ENCODE measurements at places on chromosomes 4 and X.

DNA sequence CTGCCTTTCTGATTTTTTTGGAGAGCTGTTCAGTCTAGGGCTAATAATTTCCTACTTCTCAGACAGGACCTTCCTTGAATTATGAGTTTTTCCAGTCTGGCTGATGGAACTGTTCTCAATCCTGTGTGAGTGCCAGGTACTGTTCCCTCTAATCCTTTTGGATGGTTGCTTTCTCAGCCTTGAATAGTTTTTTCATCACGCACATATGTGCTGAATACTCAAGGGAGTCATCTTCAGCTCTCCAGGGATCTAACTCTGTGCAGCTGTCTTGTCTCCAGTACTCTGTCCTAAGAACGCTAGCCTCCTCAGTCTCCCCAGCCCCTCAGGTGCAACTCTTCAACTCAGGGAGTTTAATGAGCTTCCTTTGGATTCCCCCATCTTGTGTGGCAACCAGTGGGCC, 93.2 kb downstream of the GASK1B start:
- DNase-seq, result peak; percentile 42

GRCh38 chr4:66604192-66604591, 933.9 kb upstream of the EPHA5 start:
- no peak for DNase-seq

DNA sequence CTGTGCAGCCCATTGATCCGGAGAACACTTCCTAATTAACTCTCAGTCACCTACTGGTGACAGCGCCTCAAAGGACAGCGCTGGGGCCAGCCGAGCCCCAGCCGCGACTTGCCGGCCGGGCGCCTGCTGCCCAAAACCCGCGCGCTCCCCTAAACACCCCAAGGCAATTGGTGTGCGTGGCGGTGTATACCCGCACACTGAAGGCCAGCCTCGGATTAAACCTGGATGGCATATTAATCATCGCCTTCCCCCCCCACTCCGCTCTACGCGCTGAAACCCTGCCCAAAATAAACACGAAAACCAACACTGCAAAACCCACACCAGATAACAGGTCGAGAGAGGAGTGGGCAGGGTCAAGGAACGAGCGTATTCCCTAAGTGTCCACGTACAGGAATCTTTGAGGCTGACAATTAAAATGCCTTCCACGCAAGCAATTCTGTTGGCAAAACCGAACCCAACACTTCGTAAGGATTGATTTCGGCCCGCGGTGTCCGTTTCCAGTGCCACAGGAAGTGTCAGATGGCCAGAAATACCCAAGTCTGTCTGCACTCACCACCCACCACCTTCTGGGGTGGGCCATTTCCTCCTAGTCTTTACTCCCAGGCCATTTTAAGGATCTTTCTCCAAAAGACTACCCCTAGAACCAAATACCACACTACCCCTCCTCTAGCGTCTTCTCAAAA, 2.7 kb downstream of the BCOR start:
- peak; percentile 21 for DNase-seq

GRCh38 chrX:78555401-78555980, 103.6 kb downstream of the RTL3 start:
- DNase-seq, result peak; percentile 1

GRCh38 chrX:47264483-47265173, 31.8 kb downstream of the USP11 start:
- peak; percentile 30 for DNase-seq

DNA sequence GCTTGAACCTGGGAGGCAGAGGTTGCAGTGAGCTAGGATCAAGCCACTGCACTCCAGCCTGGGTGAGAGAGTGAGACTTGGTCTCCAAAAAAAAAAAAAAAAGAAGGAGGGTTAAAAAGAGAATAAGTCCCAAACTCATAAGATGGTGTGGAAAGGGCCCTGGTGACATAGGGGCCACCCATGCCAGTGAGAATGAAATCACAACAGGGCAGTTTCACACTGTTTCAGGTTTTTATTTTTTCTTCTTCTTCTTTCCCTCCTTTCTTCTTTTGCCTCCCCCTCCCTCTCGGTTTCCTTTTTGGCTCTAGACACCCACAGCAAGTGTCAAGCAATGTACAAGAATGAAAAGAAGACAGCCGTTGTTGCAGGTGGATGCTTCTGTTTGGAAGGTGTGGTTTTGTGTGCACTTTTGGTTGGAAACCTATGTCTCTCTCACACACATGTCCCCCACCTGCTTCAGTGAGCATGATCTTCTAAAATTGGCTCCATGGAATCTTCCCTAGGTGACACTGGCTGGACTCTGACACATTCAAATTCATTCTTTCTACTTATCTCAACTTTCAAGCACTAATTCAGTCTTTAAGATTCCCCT, 14.4 kb upstream of the TLR8 start:
- DNase-seq, result no peak

DNA sequence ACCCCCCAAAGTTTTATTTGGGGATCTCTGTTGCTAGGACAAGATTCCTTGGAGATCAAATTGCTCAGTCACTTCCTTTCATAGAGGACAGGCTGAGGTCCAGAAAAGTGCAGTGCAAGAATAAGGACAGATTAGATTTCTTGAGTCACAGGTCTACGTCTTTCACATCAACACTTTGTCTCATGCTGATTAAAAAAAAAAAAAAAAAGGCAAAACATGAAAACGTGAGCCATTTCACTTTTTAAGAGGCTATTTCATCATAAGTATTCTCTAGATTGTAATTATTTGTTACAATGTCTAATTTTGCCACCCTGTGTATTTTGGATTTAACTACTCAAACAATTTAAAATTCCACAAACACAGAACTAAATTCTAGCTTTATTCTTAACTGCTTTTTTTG, 647.0 kb downstream of the TRAM1L1 start:
- DNase-seq, result no peak

GRCh38 chr4:141513866-141514265, 122.5 kb upstream of the IL15 start:
- DNase-seq, result no peak

- DNase-seq, result no peak
Measured at GRCh38 chr4:53779025-53779424, 187.7 kb upstream of the LNX1 start.

- DNase-seq, result no peak
Measured at GRCh38 chrX:110004215-110004614, 1.3 kb downstream of the TMEM164 start.

- peak; percentile 68 for DNase-seq
Measured at GRCh38 chrX:133792198-133792953, 193.0 kb downstream of the GPC3 start.

GRCh38 chrX:119107206-119107605, 20.4 kb downstream of the KIAA1210 start:
- no peak for DNase-seq

GRCh38 chr4:138832563-138832962, 183.0 kb upstream of the NOCT start:
- DNase-seq, result no peak

GRCh38 chr4:63921561-63921960, 487.7 kb downstream of the TECRL start:
- DNase-seq, result no peak

GRCh38 chr4:132955146-132955545, 193.9 kb upstream of the PCDH10 start:
- DNase-seq, result no peak

DNA sequence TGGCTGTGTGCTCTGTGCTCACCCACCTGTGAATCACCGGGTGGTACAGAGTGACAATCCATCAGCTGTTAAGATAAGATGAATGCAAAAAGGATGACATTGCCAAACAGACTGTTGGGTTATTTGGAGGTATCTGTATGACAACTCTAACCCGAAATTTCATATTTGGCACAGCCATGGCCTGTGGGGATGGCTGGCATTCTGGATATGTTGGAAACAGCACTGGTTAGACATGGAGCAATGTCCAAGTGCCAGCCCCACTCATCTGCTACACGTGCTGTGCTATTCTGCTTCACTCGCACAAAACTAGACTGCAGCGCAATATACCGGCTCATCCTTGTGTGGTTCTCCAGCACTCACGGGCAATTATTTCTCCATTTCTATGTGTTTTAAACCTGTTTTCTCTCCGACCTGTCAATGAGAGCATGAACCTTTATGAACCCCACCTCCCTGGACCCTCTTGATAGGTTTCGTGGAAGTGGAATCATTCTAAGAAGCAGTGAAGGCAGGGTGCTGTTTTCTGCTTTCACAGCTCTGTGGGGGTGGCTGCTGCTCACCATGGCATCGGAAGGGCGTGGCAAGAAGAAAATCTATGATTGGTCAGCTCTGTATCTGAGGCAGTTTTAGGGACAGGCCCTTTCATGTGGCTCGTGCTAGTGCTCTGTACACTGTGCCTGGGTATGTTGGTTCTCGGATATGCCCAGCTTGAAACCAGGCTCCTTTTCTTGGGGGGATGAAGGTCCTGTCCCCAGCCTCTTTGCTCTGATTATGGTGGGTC, 94.9 kb downstream of the ENPP6 start:
- no peak for DNase-seq

DNA sequence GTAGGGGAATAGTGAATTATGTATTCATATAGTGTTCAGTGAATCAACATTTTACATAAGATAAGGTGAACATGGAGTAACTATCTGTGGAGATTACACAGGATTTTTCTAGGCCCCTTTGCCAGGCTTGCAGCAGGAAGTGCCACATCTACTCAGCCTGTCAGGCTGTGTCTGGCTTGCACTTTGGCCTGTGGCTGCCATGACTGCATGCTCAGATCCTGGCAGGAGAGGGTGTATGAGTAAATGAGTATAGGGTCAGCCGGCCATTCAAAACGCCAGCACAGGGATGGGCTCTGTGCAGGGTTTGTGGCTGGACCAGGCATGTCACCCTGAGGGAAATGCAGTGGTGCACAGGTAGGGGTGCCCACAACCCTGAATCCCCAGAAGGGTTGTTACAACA, 51.9 kb downstream of the UBQLN2 start:
- DNase-seq, result no peak

DNA sequence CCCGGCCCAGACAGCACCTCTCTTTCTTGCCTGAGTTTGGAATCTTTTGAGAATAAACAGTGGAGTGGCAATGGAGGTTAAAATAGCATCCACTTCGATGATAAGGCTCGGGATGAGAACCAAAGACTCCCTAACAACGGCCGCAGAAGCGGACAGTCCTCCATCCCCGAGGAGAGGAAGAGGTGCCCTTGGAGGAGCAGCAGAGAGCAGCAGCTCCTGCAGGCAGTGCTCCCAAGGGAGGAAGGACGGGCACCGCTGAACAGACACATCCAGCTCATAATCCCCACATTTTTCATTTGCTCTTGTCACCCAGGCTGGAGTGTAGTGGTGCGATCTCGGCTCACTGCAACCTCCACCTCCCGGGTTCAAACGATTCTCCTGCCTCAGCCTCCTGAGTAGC, 61.3 kb downstream of the DCTD start:
- no peak for DNase-seq

DNA sequence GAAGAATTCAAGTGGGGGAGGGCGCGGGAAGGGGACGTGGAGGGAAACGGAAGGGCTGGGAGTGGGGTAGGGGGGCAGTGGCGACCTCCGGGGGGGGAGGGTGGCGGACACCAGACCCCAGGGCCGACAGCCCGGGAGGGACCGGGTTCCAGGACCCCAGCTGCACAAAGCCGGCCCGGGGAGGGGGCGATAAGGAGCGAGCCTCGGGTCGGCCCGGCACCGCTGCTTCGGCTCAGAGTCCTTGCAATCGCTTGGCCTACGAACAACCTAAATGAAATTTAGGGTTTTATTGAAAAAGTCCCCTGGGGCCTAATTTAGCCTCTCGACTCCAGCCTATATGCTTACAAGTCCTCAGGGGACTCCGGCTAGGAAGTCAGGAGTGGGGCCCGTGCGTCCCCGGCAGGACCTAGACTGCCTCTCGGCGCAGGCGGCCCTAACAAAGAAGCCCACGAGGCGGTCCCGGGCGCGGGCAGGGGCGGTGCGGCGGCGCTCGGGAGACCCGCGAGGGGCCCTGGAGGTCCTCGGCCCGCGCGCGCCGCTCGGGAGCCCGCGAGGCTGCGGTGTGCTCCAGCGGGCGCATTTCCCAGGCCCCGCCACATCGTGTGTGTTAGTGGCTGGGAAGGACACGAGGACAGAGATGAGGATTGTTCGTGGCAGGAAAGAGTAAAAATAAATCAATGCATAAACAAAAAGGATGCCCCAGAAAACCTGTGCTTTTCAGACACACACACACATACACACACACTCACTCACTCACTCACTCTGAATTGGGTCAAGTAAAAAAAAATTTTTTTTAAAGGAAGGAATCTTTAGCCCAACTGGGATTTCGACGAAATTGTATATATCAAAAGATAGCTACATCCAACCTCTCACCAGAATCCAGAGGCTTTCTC, 70.0 kb downstream of the MGST2 start:
- DNase-seq, result peak; percentile 35

DNA sequence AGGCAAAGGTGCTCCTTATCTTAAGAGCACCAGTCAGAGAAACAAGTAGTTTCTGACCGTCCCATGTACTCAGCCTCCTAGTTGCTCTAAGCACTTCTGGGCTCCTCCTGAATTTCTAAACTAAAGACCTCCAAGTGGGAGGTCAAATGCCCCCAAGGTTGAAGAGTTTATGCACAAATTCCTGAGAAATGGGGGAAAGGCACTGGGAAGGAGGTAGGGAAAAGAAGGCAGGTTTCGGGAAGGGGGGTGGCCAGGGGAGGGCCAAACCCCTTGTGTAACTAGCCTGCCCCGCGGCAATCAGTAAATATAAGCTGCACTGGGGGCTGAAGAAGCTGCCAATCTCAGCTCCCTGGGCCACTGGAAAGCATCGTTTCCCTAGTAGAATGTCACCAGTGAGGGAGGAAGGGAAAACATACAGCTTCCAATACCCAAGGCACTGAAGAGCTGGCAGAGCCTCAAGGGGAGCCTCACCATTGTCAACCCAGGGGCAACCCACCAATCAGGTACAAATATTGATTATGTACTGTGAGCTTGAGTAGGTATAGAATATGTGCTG, 3.4 kb downstream of the FOXO4 start:
- DNase-seq, result no peak

DNA sequence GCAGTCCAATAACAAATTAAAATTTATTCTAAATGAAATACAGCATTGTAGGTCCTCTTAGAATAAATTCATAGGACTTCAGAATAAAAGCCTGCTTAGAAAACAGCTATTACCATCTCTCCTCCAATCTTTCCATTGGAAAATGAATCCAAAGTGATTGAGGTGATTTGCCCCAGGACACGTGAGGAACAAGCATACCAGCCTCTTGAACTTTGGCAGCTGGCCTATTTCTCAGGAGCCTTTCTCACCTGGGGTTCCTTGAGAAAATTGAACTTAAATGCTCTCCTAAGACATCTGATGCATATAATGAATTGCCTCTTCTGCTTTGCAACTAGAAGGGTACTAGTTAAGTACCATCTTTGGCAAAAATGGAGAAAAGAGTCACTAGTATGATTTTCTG, 13.5 kb downstream of the ARHGAP24 start:
- DNase-seq, result no peak

GRCh38 chr4:48904101-48904500, 2.5 kb downstream of the OCIAD2 start:
- no peak for DNase-seq
